NCI-H1417 treated with DMSO at 0.1 percent for 48 hours (cell line): ENCODE measurements at places on chromosomes 1 and 21.
A peak's percentile ranks its signal among the peaks of the same experiment; 100 is the strongest.

DNA sequence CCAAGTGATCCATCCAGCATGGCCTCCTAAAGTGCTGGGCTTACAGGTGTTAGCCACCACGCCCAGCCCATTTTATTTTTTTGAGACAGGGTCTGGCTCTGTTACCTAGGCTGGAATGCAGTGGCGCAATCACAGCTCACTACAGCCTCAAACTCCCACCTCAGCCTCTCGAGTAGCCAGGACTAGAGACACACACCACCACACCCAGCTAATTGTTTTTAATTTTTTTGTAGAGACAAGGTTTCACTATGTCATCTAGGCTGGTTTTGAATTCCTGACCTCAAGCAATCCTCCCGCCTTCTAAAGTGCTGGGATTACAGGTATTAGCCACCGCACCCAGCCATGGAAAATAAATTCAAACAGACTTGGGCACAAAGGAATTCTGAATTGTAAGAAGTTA, 31.9 kb downstream of the PUM1 start:
- DNase-seq, result no peak

GRCh38 chr1:242673652-242674051, 149.2 kb upstream of the PLD5 start:
- DNase-seq, result no peak

GRCh38 chr1:10253755-10254154, 43.4 kb downstream of the KIF1B start:
- no peak for DNase-seq

GRCh38 chr1:93526431-93526830, 78.5 kb downstream of the FNBP1L start:
- no peak for DNase-seq

- DNase-seq, result no peak
Measured at GRCh38 chr1:3463891-3464648, 9.6 kb downstream of the ARHGEF16 start.

GRCh38 chr1:206100226-206100815, 16.9 kb downstream of the AVPR1B start:
- DNase-seq, result no peak

DNA sequence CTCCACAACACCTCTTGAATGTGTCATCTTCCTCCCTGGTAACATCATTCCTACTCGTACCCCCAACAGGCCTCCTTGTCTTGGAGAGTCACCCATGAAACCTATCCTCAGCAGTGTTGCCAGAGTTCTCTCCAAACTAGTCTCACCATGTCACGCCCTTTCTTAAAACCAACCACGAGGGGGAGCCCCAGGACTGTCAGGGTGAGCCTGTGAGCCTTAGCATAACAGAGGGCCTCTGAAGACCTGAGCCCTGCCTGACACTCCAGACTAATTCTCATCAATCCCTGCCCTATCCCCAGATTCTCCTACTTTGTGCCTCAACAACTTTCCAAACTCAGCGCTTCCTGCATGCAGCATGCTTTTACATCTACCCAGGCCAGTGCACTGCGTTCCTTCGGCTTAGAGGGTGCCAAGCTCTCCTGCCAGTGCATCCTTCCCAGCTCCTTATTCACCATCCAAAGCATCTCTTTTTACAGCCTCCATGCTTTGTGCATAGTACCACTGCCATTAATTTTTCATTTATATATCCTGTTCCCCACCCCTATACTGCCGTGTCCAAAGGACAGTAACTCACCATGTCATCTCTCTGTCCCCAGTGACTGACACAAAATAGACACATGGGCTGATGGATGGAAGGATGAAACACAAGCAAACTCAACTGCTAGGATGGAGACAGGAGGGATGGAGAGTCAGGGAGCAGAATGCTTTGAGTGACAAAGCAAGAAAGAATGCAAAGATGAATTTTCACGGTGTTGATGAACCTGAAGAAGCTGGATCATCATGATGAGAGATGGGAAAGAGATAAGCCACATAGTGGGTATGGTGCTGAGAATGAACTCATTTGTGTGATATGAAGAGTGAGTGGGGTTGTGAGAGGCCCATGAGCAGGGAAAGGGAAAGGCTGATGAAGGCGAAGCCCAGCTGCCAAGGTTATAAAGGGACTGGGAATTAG, 34.0 kb downstream of the ZNF697 start:
- DNase-seq, result no peak

DNA sequence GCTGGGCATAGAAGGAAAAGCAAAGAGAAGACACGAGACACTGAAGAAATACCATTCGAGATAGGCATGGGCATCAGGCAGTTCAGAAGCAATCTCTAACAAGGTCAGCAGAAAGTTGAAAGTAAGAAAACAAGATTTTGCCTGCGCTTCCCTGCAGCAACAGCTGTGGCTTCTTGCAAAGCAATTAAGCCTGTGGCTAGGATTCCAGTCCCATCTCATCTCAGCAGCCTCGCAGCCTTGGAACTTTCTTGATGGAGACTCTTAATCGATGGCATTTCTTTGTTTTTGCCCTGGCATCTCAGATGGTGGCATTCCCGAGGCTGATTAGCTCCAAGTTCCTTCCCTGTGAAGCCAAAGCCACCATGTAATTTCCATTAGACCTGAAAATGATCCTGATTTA, 64.6 kb upstream of the SPAG17 start:
- no peak for DNase-seq

GRCh38 chr1:182601416-182601786, 2.8 kb downstream of the RGS16 start:
- DNase-seq, result no peak

DNA sequence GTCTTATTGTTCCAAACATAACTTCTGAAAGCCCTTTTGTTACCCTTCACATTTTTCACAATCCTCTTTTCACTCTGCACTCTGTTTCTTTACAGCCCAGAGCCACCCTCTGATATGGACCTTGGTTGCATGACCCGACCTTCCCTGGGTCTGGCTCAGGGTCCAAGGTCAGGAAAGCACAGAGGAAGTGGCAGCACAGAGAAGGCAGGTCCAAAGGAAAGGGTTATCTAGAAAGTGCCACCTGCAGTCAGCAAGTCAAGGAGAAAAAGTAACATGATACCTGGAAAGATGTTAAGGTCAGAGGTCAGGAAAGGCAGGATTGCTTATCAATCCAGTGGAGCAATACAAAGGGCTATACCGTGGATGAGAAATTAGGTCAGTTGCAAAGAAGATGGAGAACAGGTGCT, 18.4 kb downstream of the BCAR3 start:
- DNase-seq, result no peak

- DNase-seq, result peak; percentile 68
Measured at GRCh38 chr1:181083842-181084605, 4.5 kb upstream of the IER5 start.

DNA sequence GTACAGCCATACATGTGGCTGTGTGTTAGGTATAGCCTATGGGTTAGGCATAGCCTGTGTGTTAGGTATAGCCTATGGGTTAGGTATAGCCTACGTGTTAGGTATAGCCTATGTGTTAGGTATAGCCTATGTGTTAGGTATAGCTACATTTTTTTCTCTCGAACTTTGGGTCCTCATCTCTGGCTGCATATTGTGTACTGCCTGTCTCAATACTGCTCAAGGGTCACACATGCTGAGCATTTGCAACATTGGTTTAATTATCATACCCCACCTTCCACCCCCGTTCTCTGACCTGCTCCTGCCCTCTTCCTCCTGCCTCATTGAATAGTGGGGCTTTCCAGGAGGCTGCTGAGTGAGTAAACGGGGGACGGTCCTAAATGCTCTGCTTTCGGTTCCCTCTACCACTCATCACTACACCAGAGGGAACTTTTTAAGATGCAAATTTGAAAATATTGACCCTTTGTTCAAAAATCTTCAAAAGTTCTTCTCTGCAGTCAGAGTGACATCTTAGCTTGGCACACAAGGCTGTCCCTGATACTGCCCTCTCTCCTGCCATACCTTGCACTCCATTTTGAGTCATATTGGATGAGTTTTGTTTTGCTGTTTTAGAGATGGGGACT, 17.8 kb downstream of the OR2B11 start:
- DNase-seq, result no peak

GRCh38 chr1:231935856-231936255, 309.3 kb downstream of the DISC1 start:
- DNase-seq, result no peak

DNA sequence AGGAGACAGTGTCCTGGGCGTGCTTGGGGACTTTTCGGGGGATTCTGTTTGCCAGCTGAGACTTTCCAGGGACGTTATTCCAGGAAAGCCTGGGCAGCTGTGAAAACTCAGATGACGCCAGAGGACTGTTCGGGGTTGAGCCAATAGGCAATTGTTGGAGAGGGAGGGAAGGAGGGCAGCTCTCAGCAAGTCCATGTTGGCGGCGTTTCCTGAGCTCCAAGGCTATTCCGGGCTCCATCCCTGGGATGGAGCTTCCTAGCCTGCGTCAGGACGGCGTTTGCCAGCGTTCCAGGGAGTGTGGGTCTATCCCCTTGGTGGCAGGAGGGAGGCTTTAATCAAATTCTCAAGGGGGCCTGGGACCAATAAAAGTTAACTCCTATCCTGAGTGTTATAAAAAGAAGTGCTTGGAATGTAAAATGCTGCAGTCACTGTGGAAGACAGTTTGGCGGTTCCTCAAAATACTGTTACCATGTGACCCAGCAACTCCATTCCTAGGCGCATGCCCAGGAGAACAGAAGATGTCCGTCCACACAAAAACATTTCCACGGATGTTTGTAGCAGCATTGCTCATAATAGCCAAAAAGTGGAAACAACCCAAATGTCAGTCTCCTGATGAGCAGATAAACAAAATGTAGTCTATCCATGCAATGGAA, 15.2 kb downstream of the SLC27A3 start:
- DNase-seq, result no peak

DNA sequence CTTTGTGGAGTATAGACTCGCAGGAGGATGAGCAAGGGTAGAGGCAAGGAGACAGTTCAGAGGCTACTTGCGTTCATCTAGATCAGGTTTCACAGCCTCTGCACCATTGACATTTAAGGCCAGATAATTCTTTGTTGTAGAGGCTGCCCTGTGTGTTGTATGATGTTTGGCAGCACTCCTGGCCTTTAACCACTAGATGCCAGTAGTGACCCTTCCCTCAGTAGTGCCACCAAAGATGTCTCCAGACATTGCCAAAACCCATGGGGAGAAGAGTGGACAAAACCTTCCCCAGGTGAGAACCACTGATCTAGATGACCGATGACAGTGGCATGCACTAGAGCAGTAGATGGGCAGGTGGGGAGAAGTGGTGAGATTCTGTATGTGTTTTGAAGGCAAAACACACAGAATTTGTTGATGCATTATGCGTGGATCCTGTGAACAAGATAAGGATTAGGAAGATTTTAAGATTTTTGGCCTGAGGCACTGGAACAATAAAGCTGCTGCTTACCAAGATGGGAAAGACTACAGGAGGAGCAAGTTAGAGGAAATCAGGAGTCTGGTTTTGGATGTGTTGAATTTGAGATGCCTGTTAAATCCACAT, 9.9 kb upstream of the COG2 start:
- peak; percentile 10 for DNase-seq
